ENCODE measurements at places on chromosomes 6 and 20.

DNA sequence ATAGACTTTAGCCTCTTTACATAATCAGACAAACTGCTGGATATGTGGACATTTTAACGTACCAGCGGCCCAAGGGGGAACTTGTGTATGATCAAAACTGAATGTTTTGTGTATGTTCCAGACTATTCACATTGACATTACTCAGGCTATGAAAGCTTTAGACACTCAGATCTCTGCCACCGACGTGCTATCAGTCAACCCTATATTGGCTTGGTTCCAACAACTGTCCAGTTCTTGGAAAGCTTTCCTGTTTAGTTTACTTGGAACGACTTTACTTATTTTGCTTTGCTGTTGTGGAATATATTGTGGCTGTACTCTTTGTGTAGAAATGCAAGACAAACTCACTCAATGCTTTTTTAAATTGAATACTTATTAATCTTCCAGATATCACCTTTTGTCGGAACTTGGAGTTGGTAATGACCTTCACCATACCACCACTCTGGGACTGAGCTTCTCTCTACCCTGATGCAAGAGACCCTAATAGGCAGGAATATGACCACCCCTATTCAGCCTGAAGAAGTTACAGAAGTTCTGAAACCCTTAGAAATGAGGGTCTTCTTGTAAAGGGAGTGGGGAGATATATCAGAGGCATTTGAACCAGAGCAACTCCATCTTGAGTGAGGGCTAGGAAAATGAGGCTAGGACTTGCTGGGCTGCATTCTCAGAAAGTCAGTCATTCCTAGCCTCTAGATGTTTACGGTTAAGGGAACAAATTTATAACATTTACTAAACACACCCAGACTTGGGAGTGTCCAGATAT is 49.0 kb upstream of the PAX1 start:
- DNase-seq: no peak

GRCh38 chr6:174036-174435 is 118.3 kb upstream of the DUSP22 start:
- no peak for DNase-seq

GRCh38 chr6:166466178-166467122 is 83.7 kb upstream of the MPC1 start:
- peak; percentile 94 for DNase-seq

GRCh38 chr6:140538926-140539325 is 1164.5 kb upstream of the CITED2 start:
- DNase-seq: peak; percentile 63

- no peak for DNase-seq
Measured at GRCh38 chr20:9510911-9511310, 3.5 kb upstream of the LAMP5 start.

DNA sequence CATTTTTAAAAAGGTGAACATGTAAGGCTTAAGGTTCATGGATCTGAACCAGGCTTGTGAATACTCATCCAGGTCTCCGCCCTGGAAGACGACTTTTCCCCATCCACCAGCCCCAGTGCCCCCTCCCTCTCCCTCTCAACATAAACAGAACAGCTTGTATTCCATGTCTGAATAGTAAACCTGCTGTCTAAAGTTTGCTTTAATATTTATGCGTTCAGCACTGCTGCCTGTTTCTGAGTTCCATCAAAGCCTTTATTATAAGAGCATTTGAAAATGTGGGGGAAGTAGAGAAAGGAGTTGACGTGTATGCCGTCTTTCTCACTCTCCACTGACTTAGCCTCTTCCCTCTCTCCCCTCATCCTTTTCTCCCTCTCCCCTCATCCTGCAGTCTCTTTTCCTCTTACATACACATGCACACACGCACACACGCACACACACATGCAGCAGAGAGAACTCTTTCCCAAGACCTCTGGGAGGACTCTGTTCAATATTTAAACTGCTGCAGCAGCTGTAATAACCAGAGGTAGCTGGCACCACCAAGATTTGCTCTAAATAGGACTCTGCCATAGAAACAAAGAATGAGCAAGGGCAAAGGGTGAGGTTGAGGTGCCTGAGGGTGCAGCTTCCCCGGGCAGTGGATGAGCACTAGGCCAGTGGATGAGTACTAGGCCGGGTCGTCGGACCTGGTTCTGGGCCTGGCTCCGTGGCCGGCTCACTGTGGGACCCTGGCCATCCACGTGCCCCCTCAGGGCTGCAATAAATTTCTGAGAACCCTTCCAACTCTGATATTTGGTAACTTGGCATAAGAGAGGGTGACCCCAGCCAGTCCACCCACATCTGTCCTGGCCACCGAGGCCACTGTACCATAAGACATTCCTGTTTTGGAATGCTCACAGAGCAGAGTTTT is 35.4 kb upstream of the VSTM2L start:
- no peak for DNase-seq

GRCh38 chr6:73285674-73286283 is 22.8 kb upstream of the KHDC1 start:
- DNase-seq: peak; percentile 53

DNA sequence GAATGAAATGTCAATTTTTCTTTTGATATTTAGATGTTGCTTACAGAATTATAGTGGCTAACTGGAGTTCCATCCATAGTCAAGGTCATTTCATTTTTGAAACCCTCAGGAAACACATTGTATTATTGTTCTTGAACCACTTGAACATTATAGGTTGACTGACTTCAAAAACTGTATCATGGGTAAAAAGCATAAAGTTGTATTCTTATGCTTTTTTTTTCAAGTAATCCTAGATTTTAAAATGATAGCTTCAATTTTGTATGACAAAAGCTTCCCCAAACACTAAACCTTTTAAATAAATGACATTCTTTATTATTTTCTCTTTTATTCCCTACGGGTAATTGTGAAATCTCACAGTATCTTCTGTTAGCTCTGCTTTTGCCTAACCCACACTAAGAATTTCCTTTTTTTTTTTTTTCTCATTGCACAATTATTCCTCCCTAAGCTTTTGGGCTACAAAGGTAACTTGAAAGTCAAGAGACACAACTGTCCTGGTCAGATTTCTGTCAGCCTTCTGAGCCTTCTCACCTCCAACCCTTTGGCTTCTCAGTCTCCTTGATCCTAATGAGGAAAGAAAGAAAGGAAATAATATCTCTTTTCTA is 36.9 kb upstream of the LAMA4 start:
- no peak for DNase-seq

DNA sequence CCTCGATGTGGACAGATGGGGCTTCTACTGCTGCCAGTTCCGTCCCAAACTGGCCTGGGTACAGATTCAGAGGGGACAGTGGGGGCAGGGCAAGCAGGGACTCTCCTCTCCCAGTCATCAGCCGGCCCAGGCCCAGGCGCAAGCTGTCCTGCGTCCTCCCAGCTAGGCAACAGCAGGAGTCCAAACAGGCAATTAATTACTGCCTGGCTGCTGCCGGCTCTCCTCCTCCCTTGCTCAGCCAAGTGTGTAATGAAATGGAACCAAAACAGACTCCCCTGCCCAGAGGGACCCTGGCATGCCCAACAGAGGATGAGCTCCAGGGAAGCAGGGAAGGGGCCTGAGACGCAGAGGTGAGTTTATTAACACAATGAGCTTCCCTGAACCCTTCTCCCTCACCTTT is 17.8 kb upstream of the SLC32A1 start:
- no peak for DNase-seq

- peak; percentile 31 for DNase-seq
Measured at GRCh38 chr20:1417273-1417672, 24.4 kb upstream of the FKBP1A start.

DNA sequence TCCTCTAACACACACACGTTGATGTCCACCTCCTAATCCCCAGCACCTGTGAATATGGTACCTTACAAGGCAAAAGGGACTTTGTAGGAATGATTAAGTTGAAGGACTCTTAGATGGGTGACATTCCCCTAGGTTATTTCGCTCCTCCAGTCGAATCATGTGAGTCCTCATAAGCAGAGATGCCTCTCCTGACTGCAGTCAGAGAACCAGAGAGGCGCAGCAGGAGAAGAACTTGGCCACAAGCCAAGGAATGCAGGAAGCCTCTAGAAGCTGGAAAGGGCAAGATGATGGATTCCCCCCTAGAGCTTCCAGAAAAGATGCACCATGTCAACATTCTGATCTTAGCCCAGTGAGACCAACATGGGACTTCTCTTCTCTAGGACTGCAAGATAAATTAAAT is 133.1 kb upstream of the PTPRT start:
- DNase-seq: peak; percentile 50

- no peak for DNase-seq
Measured at GRCh38 chr6:455006-455585, 63.5 kb downstream of the IRF4 start.

GRCh38 chr20:51360451-51361201 is 181.9 kb downstream of the NFATC2 start:
- peak; percentile 98 for DNase-seq

DNA sequence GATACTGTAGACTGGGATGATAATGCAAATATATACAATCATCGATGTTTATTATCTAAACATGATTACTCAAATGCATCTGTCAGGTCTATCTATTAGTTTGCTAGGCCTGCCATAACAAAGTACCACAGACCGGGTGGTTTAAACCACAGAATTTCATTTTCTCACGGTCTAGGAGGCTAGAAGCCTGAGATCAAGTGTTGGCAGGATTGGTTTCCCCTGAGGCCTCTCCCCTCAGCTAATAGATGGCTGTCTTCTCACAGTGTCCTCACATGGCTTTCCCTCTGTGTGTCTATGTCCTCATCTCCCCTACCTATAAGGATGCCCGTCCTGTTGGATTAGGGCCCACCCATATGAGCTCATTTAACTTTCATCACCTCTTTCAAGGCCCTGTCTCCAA is 512.6 kb upstream of the SLC35B3 start:
- DNase-seq: no peak

DNA sequence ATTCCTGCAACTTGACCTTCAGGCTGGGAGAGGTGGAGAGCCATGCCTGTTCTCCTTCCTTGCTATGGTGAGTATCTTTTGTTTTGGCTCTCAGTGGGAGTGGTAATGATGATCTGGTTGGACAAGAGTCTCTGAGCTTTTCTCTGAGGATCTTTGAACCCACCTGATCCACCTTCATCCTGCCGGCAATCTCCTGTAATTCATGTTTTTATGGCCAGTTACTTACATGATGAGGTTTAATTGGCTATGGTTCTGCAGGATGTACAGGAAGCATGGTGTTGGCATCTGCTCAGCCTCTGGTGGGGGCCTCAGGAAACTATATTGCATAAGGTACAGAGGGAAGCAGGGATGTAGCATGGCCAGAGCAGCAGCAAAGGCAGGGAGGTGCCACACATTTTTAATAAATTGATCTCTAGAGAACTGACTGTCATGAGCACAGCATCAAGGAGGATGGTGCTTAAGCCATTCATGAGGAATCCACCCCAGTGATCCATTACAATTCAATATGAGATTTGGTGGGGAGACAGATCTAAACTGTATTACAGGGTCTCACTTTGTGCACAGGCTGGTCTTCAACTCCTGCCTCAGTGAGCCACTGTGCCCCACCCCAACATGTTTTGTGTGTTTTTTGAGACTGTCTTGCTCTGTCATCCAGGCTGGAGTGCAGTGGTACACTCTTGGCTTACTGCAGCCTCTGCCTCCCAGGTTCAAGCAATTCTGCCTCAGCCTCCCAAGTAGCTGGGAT is 10.0 kb downstream of the HSPA1B start:
- no peak for DNase-seq

GRCh38 chr6:75532521-75532920 is 38.9 kb upstream of the FILIP1 start:
- no peak for DNase-seq

DNA sequence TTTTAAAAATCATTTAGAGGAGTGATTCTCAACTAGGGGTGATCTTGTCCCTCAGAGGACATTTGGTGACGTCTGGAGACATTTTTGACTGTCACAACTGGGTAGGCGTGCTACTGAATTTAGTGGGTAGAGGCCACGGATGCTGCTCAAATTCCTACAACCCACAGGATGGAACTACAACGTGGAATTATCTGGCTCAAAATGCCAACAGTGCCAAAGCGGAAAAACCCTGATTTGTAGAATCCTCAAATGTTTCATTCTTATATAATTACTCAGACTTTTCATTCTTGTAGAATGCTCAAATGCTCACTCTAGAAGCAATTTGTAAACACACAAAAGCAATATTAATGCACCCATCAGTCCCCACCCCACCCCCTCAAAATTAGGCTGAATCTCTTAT is 229.8 kb downstream of the ZMYND8 start:
- DNase-seq: peak; percentile 80

GRCh38 chr6:117481278-117481925 is 1.1 kb upstream of the DCBLD1 start:
- DNase-seq: no peak

GRCh38 chr20:61728326-61728725 is 337.4 kb downstream of the TAF4 start:
- no peak for DNase-seq

GRCh38 chr6:25756382-25757363 is 2.1 kb downstream of the SLC17A4 start:
- no peak for DNase-seq

DNA sequence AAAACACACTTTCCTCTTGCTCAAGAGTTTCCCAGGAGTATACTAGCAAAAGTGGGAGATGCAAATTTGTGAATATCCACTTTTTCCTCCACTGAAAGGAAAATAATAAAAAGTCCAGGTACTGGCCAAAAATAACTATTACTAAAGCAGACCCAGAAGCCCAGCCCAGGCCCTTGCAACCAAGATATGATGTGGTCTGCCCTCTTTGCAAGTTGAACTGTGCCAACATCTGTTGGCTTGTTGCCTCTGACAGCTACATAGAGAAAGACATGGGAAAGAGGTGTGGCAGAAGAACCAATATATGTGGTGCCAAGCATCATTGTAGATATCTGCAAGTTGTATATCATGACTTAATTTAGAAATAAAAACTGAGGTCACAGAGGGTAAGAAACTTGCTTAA is 78.4 kb upstream of the JAG1 start:
- DNase-seq: no peak

DNA sequence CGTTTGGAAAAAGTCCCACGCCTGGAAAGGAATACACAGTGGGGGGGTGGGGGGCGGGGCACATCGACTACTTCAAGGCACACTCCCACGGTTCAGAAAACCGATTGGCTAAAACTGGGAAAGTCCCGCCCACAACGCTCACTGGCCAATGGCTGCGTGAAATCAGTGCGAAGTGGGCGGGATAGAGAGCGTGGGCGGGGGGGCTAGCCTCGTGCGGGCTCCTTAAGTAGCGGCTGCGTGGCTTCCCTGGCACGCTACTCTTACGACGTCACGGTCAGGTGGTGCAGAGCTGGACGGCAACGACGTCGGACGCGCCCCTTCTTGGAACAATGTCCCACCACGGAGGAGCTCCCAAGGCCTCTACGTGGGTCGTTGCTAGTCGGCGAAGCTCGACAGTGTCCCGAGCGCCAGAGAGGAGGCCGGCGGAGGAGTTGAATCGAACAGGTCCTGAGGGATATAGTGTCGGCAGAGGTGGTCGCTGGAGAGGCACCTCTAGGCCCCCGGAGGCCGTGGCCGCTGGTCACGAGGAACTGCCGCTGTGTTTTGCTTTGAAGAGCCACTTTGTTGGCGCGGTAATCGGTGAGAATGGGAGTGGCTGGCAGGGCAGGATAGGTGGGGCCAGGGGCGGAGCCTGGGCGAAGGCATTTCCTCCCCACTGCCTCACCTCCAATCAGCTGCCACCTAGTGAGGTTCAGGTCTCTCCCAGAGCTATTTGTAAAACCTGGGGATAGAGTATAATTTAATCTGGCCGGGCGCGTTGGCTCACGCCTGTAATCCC is at the start of gene DDX43:
Gene DDX43, plus strand, starts transcription at position 252 of the 778 bp plus-strand sequence. Its CDS starts 78 bp downstream, at position 330.
- DNase-seq: peak; percentile 34

GRCh38 chr20:19973961-19974629 is 43.1 kb upstream of the NAA20 start:
- DNase-seq: peak; percentile 86
